ENCODE measurements at places on chromosomes 1 and 21.

- DNase-seq: no peak
These were observed 187.7 kb upstream of the USP24 start for GRCh38 chr1:55402671-55403464.

GRCh38 chr1:12511516-12512468, 106.2 kb downstream of the DHRS3 start:
- no peak for DNase-seq

DNA sequence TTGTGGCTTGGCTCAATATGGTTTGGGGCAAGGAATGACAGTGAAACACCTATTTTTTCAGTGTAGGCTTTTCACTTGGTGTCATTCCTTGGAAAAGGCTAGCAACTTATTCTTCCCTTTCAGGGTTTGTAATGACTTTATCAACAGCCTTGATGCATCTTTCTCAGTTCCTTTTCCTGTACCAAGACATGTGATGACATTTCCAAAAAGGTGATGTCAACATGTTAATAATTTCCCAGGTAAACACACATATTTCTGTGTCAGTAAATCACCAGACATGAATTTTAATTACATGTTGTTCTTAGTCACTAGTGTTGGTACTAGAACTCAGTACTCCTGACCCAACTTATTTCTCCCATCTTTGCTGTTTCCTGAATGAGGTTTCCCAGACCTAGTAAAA, 37.8 kb upstream of the RRP15 start:
- no peak for DNase-seq

DNA sequence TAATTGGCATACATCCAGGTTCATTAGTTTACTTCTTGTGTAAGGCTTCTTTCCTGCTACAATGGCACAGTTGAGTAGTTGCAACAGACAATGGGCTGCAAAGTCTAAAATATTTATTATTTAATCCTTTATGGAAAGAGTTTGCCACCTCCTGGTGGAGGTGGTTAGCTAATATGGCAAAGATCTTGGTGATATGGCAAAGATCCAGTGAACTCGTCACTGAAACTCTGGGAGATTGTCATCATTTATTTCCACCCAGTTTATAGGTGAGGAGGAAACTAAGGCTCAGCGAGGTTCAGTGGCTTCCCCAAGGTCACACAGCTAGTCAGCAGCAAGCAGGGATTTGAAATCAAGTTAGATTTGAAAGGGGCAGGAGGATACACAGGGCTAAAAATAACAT, 16.1 kb upstream of the IFFO2 start:
- DNase-seq: no peak

DNA sequence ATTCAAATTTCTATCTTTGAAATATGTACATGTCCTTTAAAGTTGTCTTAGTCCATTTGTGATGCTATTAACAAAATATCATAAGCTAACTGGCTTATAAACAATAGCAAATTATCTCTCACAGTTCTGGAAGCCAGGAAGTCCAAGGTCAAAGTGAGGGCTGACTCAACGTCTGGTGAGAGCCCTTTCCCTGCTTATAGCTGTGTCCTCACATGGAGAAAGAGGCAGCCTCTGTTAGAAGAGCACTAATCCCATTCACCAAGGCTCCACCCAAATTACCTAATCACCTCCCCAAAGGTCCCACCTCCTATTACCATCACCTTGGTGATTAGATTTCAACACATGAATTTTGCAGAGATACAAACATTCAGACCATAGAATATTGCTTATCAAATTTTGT, 450.1 kb upstream of the BEND5 start:
- no peak for DNase-seq

GRCh38 chr1:157092831-157093230, 6.8 kb downstream of the ETV3L start:
- no peak for DNase-seq

DNA sequence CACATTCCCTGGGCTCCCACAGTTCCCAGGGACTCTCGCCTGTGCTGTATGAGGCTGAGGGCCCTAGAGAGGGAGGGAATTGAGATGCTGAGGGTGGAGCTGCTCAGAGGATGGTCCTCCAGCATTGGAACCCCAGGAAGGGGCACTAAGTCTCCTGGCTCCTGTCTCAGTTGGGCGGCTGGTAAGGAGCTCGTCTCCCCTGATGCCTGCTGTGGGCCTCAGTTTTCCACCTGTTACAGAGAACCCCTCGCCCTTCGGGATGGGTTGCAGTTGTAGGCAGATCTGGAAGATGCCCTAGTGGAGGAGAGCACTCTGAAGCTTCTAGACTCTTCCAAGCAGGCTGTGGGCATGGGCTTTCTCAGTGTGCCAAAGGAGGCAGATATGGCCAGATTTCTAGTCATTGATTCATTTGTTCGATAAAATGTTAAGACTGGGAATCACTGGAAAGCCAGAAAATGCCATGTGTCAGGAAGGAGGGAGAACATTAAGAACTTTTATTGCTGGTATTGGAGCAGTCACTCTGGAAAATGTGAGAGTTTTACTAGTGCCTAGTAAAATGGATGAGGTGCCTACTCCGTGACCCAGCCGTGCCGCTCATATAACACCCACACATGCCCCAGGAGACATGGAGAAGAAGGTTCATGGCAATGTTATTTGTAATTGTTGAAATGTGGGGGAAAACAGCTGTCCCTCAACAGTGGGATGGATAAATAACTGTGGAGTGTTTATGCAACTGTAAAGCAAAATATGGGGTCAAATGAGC, 828 bp upstream of the MYBPH start:
- no peak for DNase-seq

- no peak for DNase-seq
These were observed 705 bp upstream of the QSOX1 start for GRCh38 chr1:180154003-180154324.

DNA sequence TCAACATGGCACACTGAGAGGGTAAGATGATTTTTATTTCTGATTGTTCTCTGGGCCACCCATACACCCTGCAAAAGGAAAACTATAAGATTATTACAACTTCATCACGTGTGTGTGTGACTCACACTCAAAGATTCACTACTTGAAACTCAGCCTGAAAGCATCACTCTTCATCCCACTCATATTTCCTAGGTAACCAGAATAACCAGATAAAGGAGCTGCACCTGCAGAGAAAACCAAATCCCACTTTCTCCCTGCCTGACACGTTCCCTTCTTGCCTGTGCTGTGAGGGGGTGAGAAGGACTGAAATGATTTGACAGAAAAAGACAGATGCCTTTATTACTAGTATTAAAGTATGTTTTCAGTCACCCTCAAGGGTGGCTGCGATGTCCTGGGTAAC, 131.6 kb downstream of the TGFBR3 start:
- DNase-seq: peak; percentile 14

- DNase-seq: no peak
These were observed 210.8 kb upstream of the C1orf174 start for GRCh38 chr1:4110888-4111287.

DNA sequence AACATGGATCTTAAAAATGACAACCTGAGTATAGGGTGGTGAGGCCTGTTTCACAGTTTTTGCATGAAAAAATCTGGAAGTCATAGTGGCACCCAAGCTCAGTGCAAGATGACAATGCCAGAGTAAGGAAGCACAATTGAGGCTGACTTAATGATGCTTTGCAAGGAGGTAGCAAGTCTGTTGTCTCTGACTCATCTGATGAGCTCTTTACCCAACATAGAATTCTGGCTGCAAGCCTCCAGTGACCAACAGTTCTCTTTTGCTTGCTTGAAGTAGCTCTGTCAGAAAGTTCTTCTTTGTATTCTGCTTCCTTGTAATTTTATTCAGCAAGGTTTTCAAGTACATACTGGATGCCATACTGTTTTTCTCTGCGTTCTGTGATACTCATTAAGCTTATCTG, 117.1 kb downstream of the FOXD2 start:
- DNase-seq: no peak

GRCh38 chr1:161905269-161905884, 118.3 kb downstream of the OLFML2B start:
- DNase-seq: no peak

- DNase-seq: no peak
These were observed 8.9 kb downstream of the LIN28A start for GRCh38 chr1:26419494-26419893.

DNA sequence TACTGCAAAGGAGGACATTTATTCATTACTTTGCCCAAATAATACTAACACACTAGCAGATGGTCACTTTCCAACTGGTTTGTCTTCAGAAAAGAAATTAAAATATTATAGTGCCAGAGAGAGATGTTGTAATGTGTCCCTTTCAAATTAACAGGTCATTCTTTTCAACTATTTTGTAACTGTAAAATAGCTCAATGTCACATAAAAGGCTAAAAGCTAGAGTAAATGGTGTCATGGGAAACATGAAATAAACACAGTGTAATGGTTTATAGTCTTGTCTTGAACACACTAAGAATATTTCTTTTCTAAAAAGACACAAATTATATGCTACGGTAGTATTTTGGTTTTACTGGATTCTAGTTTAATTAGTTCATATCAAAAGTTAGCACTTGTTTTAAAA, 77.8 kb downstream of the ADGRL2 start:
- DNase-seq: no peak

GRCh38 chr1:65036570-65037051, 70.3 kb upstream of the JAK1 start:
- DNase-seq: no peak

- no peak for DNase-seq
These were observed 284.0 kb downstream of the PTPRC start for GRCh38 chr1:198922638-198923430.

GRCh38 chr1:29676496-29676895, 440.2 kb downstream of the PTPRU start:
- no peak for DNase-seq

DNA sequence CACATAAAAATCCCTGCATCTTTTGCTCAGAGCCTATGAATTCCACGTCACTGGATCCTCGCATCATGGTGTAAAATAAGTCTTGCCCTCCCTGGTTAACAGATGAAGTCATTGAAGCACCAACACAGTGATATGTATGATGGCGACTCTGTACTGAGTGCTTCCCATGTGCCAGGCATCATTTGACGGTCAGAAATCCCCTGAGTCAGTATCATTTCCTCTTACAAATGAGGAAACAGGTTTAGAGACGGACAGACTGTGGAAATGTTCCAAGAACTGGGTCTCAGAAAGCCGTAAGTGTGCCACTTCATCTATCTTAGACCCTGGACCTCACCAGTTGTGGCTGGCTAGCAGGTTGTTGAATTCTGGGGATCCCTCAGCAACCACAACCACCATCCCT, 5.1 kb upstream of the OLFML2B start:
- peak; percentile 43 for DNase-seq

DNA sequence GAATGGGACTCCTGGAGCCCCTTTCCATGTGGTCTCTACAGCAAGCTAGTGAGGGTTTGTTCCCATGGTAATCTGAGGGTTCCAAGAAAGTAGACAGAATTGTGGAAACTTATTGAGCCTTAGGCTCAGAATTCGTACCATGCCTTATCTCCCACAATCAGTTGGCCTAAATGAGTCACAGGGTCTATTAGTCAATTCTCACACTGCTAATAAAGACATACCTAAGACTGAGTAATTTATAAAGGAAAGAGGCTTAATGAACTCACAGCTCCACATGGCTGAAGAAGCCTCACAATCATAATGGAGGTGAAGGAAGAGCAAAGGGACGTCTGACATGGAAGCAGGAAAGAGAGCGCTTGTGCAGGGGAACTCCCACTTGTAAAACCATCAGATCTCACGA, 106.6 kb upstream of the CXADR start:
- no peak for DNase-seq
